ENCODE measurements at places on chromosomes 1 and 21. TPM values are rescaled to one million over a fixed set of nuclear protein-coding genes. Genes with fewer than 3 reads are reported as not detected.

The HHIPL2 gene
- total RNA-seq, result not detected

DNA sequence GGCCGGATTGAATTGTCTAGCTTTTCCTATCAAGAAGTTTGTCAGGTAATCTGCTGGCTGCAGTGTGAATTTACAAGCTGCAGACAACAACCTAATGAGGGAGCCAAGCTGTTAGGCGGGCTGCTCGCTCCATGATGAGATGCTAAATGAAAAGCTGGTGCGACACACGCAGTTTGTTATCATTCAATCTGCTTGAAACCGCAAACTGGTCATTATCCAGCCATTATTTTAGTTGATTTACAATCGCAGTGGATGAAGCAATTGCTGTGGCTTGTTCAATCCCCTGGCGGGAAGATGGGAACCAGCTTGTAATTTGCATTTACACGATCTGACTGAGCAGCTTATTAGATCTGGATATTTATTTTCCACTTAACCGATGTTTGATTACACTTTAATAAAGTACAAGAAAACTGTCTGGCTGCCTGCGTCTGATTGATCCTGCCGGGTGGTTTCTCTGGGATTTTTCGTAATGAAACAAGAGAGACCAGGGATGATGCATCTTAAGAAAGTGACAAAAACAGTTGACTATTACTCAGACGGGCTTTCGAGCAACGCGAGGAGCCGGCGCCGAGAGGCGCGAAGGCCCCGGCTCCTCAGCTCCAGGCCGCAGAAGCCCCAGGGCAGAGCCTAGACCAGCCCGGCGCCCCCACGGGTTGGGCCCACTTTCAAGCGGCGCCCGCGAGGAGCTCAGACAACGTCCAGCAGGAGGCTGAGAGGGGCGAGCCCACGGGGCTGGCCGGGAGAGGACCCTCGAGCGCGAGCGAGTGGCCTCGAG lies 118.0 kb upstream of the BARHL2 start:
- peaks cover 10% of the 10 kb centered on the region for H3K4me1 ChIP-seq
- H3K4me3 ChIP-seq, result peak overlapping the region; percentile 31
- DNase-seq, result no peak
- H3K27me3 ChIP-seq, result peaks cover 100% of the 10 kb centered on the region

The FAM72B gene
- 1.5 TPM for total RNA-seq

GRCh38 chr21:38733972-38734546 lies 71.7 kb upstream of the ETS2 start:
- H3K27me3 ChIP-seq, result no peaks in the 10 kb centered on the region
- no peaks in the 10 kb centered on the region for H3K36me3 ChIP-seq
- peak; percentile 8 for DNase-seq
- peak overlapping the region; percentile 73 for H3K27ac ChIP-seq
- peak overlapping the region; percentile 24 for H3K4me3 ChIP-seq

- no peak for DNase-seq
- no peaks in the 10 kb centered on the region for H3K4me1 ChIP-seq
- no peaks in the 10 kb centered on the region for H3K27me3 ChIP-seq
- H3K36me3 ChIP-seq, result no peaks in the 10 kb centered on the region
- no peak overlapping the region for H3K4me3 ChIP-seq
Measured at GRCh38 chr1:221264848-221265247, 385.6 kb downstream of the HLX start.

DNA sequence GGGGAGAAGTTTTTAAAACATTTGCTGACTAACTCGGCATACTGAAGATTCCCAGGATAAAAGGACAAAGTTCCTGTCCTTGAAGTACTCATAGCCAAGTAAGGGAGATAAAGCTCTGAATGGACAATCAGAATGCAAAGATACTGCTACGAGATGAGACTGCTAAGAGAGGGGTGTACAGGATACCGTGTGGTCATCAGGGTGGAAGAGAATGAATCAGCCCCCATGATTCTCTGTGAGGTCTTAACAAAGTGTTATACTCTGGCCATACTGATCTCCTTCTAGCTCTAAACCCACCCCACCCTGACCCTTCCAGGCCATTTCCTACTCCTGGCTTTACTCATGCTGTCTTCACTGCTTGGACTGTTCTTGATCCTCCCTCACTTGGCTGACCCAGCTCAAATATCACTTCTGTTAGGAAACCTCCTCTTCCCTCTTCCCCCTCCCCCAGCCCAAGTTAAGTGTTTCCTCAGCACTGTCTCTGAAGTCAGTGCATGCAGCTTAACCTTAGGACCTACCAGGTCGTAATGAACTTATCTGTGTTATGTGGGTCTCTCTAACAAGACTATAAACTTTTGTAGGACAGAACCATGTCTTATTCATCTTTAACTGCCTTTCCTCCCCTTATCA lies 15.8 kb upstream of the MAGOH start:
- H3K4me3 ChIP-seq, result no peak overlapping the region
- no peaks in the 10 kb centered on the region for H3K4me1 ChIP-seq
- no peak overlapping the region for H3K27ac ChIP-seq
- peaks cover 8% of the 10 kb centered on the region for H3K36me3 ChIP-seq

The TLCD4 gene
- 1.3 TPM for total RNA-seq

DNA sequence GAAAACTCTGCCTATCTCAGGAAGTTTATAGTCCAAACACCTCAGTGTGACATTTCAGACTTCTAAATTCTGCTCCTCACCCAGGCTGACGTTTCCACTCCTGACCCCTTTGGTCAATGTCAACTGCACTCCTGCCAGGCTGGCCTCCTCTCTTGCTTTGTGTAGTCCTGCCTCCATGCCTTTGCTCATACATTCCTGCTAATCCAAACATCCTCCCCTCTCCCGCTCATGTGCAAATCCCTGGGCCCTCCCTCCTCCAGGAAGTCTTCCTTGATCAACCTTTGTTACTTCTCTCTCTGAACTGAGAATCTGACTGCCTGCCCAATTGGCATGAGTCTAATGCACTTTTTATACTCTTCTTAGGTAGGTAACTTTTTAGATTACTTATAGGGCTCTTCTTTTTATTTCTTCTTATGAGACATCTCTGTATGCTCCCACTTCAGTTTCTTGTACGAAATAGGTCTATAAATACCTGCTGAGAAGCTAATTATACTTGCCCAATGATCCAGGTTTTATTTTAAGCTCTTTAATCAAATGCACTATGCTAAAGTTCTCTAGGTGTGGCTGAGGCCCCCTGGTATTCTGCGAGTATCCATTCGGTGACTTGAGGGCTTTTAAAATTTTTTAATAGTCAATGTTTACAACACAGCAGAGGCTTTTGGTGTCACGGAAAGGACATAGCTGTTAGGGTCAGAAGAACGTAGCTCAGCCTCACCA lies 128.1 kb downstream of the PLXNA2 start:
- no peak overlapping the region for H3K4me3 ChIP-seq
- no peak for DNase-seq
- H3K36me3 ChIP-seq, result no peaks in the 10 kb centered on the region
- H3K27ac ChIP-seq, result no peak overlapping the region
- H3K4me1 ChIP-seq, result no peaks in the 10 kb centered on the region
- no peaks in the 10 kb centered on the region for H3K27me3 ChIP-seq

The HAPLN2 gene
- total RNA-seq, result 0.18 TPM

GRCh38 chr1:101262060-101262459 lies 25.2 kb downstream of the S1PR1 start:
- H3K4me1 ChIP-seq, result no peaks in the 10 kb centered on the region
- DNase-seq, result no peak
- H3K36me3 ChIP-seq, result no peaks in the 10 kb centered on the region
- peak overlapping the region; percentile 23 for H3K27ac ChIP-seq

DNA sequence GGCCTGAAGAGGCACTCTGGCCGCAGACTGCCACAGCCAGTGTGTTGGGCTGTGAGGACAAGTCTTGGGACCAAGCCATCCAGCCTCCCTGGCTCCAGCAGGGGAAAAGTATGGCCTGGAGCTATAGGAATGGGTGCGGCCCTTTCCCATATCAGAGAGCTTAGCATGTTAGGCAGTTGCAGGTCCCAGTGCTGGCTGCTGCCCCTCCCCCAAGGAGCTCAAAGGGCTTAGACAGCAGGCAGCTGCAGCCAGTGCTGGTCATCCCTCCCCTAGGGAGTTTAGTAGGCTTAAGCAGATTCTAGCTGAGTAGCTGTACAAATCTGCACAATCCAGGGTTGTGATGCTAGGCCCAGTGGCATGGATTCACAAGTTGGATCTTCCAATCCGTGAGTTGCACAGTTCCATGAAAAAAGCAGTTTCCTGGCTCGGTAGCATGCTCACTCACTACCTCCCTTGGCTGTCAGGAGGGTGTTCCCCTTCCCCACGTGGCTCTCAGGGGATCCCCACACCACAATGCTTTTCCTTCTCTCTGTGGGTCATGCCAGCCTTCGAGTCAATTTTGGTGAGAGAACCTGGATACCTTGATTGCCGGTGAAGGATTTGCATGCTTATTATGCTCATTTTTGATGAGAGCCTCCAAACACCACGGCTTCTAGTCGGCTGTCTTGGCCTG lies 1490.8 kb downstream of the BRINP3 start:
- no peaks in the 10 kb centered on the region for H3K4me1 ChIP-seq
- no peak overlapping the region for H3K27ac ChIP-seq
- H3K27me3 ChIP-seq, result no peaks in the 10 kb centered on the region
- no peak overlapping the region for H3K4me3 ChIP-seq

The GIPC2 gene
- total RNA-seq, result 3.5 TPM

GRCh38 chr1:175148068-175148467 lies 44.5 kb downstream of the KIAA0040 start:
- H3K4me3 ChIP-seq, result no peak overlapping the region
- H3K4me1 ChIP-seq, result no peaks in the 10 kb centered on the region
- no peak for DNase-seq

- H3K27me3 ChIP-seq, result no peaks in the 10 kb centered on the region
- H3K27ac ChIP-seq, result no peak overlapping the region
- H3K36me3 ChIP-seq, result no peaks in the 10 kb centered on the region
- H3K4me1 ChIP-seq, result no peaks in the 10 kb centered on the region
- H3K4me3 ChIP-seq, result no peak overlapping the region
Measured at GRCh38 chr1:158328426-158328825, 2.9 kb downstream of the CD1B start.

DNA sequence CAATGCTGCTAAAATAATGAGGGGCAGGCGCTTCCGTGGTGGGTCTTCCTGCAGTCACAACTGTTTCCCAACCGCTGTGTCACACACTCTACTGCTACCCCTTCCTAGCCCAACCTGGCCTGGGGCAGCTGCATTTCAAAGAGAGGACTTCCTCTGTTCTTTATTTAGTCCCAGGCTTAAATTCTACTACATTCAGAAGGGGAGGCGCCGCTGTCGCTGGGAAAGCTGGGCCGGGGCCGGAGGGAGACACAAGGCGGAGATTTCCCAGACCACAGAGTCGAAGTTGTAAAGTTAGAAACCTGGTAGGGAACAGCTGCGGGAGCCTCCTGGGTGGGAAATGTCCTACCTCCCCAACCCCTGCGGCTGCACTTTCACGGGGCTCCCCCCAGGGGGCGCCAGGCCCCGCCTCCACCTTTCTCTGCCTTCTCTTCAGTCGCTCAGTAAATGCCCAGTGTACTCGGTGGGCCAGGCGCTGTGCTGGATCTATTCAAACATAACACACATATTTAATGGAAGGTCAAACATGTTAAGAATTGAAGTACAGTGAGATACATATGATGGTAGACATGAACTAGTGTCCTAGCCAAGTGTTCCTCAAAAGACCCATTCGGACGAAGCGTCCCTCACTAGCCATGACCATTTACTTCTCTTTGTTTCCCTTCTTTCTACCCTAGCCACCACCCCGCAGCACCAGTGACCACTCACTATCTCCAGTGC lies 23.1 kb downstream of the DYRK3 start:
- H3K36me3 ChIP-seq, result no peaks in the 10 kb centered on the region
- DNase-seq, result no peak
- no peak overlapping the region for H3K4me3 ChIP-seq
- peaks cover 17% of the 10 kb centered on the region for H3K4me1 ChIP-seq
- no peaks in the 10 kb centered on the region for H3K27me3 ChIP-seq

The TMEM39B gene
- 3.6 TPM for total RNA-seq

The LCE3B gene
- not detected for total RNA-seq

The TEDDM1 gene
- total RNA-seq, result not detected

The NHLH1 gene
- not detected for total RNA-seq

DNA sequence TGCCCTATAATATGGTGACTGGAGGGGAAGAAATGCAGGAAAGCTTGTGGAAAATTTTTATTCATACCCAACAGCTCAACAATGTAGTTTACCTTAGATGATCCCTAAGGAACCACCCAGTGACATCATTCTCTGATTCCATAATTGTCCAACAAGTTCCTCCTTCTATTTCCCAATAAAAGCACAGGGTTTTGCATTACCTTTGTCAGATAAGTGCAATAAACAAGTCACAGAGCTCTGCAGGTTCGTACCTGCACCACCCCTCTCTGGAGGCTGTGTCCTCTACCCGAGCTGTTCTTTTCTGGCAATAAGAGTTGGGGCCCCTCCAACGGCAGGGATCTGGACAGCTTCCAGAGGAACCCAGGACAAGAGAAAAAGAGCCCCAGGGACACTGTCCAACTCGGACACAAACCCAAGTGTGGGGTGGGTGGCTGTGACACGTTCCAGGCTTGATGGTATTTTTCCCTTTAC lies 38.8 kb downstream of the RCAN1 start:
- H3K36me3 ChIP-seq, result no peaks in the 10 kb centered on the region
- H3K27ac ChIP-seq, result peak overlapping the region; percentile 35
- H3K4me1 ChIP-seq, result peaks cover 11% of the 10 kb centered on the region
- no peak overlapping the region for H3K4me3 ChIP-seq
- no peaks in the 10 kb centered on the region for H3K27me3 ChIP-seq

The NUP210L gene
- total RNA-seq, result 0.09 TPM

GRCh38 chr1:53158900-53159299 lies 16.5 kb upstream of the SLC1A7 start:
- no peaks in the 10 kb centered on the region for H3K36me3 ChIP-seq
- no peaks in the 10 kb centered on the region for H3K27me3 ChIP-seq
- no peak for DNase-seq
- H3K4me3 ChIP-seq, result no peak overlapping the region
- no peaks in the 10 kb centered on the region for H3K4me1 ChIP-seq

DNA sequence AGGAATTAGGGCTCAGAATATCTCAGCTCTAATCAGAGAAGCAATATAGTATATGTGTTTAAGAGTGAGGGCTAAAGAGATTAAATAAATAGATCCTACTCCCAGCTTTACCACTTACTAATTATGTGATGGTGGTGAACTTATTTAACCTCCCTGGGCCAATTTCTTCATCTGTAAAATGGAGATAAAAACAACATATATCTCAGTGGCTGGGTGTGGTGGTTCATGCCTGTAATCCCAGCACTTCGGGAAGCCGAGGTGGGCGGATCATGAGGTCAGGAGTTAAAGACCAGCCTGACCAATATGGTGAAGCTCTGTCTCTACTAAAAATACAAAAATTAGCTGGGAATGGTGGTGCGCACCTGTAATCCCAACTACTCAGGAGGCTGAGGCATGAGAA lies 135.2 kb downstream of the SLC44A5 start:
- H3K4me3 ChIP-seq, result no peak overlapping the region
- no peak overlapping the region for H3K27ac ChIP-seq
- no peaks in the 10 kb centered on the region for H3K36me3 ChIP-seq
- no peaks in the 10 kb centered on the region for H3K4me1 ChIP-seq
- H3K27me3 ChIP-seq, result no peaks in the 10 kb centered on the region

- no peak overlapping the region for H3K4me3 ChIP-seq
- no peak for DNase-seq
- no peaks in the 10 kb centered on the region for H3K27me3 ChIP-seq
- H3K36me3 ChIP-seq, result no peaks in the 10 kb centered on the region
- no peak overlapping the region for H3K27ac ChIP-seq
Measured at GRCh38 chr1:36572906-36573305, 90.2 kb upstream of the CSF3R start.

GRCh38 chr1:204885790-204886189 lies 15.1 kb downstream of the NFASC start:
- H3K4me3 ChIP-seq, result no peak overlapping the region
- no peaks in the 10 kb centered on the region for H3K36me3 ChIP-seq
- DNase-seq, result no peak
- H3K27ac ChIP-seq, result no peak overlapping the region
